ENCODE measurements at places on chromosomes 12 and 14.

DNA sequence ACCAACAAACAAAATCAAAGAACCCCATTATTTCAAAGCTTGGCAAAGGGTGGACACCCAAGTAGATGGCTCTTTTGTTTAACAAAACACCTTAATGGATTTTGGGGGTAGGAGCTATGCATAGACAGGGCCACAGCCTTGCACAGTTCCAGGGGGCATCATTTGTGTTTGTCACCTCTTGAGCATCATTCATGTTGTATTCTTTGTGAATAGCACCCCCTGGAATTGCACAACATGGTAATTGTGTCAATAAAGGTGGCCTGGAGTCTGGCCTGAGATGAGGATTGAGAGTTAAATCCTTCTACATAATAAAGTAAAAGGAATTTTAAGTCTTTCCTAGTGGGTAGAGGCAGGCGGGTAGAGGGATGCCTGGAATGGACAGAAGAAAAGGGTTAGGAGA is 3.3 kb upstream of the FRS2 start:
- DNase-seq, result no peak

- DNase-seq, result peak; percentile 27
These were observed 26.5 kb downstream of the ZBTB42 start for GRCh38 chr14:104827177-104828055.

DNA sequence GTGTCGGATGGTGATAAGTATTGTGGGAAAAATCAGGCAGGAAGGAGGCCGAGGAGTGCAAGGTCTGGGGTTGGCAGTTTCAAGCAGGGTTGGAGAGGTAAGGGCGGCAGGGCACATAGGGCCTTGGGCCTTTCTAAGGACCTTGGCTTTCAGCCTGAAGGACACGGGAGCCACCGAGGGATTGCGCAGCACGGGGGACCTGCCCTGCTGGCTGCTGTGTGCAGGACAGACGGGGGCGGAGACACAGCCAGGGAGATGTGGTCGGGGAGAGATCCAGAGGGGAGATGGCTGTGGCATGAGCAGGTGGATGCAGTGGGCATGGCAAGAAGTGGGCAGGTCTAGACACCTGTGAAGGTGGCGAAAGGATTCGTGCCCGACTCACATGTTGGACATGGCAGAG is 14.7 kb downstream of the OTUB2 start:
- DNase-seq, result no peak

- DNase-seq, result no peak
These were observed 228.4 kb upstream of the FLRT2 start for GRCh38 chr14:85301506-85301905.

GRCh38 chr12:127290251-127290650 is 976.7 kb upstream of the TMEM132C start:
- DNase-seq, result no peak

- DNase-seq, result no peak
These were observed 46.1 kb upstream of the PPP2R5C start for GRCh38 chr14:101715210-101716076.

Measured in suppressor macrophage (primary cell).